KG1 (cell line): ENCODE measurements at places on chromosomes 1 and 21.

DNA sequence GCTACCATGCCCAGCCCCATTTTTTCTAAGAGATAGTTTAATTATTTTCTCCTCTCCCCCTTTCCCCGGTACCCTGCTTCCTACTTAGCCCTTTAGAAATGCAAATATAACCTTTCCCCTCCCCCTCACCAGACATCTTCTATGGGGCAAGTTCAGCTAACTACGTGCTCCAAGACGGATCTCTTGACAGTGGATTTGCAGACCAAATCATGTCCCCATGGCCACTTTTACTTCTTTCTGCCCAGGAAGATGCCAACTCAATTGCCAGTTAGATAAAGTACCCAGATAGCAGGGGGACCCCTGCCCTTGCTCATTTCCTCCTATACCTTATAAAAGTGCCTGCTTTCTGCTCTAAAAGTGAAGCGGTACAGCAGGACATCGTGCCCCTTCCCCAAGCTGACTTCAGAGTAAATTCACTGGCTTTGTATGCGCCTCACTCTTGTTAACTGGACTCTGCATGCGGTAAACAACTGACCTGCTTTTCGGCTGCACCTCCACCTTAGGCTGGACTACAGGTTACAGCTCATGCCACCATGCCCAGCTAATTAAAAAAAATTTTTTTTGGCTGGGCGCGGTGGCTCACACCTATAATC lies 7.4 kb downstream of the DNAJC11 start:
- no peak for DNase-seq

DNA sequence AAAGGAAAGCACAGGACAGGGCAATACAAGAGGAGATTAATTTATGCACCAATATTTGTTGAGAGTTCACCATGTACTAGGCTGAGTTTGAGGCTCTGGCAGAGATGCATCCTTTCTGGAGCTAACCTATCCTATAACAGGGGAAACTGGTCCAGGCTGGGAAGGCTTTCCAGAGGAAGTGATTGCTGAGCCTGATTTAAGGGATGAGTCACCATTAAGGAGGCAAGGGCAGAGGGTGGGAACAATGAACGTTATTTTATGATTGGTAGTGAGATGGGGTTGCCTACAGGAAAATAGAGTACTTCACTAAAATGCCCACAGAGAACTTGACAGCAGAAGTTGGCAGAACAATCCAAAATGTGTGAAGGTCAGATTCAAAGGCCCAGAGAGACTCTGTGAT lies 141.4 kb downstream of the PLPP3 start:
- DNase-seq, result no peak

- DNase-seq, result no peak
These were observed 160.3 kb downstream of the ETS2 start for GRCh38 chr21:38965910-38966504.

- DNase-seq, result no peak
These were observed 103.9 kb downstream of the URB2 start for GRCh38 chr1:229729916-229730315.

DNA sequence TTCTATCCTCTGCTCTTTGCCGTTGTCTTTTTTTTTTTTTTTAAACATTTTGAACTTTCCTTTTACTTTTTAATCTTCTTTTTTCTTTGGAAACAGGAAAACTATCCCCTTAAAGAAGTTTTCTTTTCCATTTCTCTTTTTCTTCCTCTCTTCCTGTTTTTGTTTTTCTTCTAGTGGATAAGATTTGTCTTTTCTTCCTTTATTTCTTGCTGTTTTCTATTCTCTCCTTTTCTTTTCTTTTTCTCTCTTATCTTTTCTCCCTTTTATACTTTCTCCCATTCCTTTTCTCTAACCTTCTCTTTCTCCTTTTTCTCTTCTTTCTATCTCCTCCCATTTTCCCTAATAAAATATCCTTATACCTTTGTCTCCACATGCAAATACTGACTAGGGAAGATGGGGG lies 46.2 kb downstream of the PEX14 start:
- no peak for DNase-seq

- no peak for DNase-seq
These were observed 163.6 kb upstream of the RAB4A start for GRCh38 chr1:229107304-229107815.

DNA sequence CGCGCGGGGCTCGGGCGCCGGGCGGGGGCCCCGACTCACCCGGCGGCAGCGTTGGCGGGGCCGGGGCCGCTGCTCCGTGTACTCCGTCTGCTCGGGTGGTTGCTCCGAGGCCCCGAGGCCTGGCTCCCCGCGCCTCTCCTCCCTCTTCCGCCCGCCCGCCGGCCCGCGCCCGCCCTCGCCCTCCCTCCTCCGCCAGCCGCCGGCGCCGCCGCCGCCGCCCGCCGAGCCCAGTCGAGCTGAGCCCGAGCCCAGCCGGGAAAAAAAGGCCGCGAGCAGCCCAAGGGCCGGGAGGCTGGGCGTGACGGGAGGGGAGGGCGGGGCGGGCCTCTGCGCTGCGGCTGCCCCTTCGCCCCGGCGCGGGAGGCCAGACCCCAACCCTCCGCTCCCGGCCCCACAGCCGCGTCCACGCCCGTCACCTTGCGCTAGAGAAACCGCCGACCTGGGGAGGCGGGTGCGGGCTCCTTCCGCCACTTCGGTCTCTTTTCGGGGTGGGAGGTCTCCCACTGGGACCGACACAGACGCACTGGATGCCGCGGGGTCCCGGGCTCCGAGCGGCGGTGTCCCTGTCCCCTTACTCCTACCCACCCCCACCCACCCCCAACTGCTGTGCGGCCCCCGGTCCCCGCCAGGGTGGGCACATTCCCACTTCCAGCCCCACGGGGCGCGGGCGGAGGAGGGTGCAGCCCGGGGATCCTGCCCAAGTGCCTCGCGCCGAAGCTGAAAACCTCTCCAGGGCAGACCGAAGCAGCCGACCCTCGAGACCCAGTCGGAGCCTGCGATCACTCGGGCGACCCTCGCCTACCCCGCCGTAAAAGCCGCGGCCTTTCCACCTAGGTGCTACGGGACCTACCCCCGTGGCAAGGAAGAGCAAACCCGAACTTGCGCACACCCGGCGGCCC lies at the start of gene CERS2:
Gene CERS2, minus strand, starts transcription at position 256 of the 899 bp plus-strand sequence. CDS start 5,745 bp downstream, outside the sequence.
- peak; percentile 27 for DNase-seq

DNA sequence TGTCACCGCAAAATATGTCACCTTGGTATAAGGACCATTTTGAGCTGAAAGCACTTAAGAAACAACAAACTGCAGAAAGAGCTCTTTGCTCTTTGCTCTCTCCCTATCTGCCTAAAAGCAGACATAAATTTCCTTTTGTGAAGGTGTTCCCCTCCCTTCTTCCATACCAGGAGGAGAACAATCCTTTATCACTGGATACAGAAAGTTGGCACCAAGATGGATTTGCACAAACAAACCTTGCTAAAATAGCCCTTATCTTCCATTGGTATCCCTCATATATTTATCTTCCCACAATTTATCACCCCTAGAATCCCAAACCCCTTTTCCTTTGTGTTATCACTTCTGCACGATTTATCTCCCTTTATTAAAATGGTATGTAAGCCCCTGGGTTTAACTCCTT lies 51.4 kb downstream of the DPYD start:
- no peak for DNase-seq

- no peak for DNase-seq
These were observed 41.5 kb downstream of the SNX7 start for GRCh38 chr1:98702976-98703375.

DNA sequence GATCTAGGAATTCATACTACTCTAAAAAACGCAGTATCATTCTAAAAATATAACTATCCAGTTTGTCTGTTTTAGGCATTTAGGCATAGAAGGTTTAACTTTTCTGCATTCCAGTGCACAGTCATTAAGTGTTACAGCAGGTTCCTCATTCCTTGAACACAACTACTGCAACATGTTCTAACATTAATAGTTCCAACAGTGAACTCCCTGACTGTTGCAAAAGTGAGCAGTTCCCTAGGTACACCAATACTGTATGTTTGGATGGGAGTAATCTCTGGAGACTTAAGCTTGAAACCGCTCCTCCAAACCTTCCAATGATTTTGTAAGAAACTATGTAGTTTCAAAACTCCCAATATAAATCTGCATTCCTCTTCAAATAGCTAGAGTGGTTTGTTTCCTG lies 46.2 kb downstream of the UCHL5 start:
- no peak for DNase-seq

DNA sequence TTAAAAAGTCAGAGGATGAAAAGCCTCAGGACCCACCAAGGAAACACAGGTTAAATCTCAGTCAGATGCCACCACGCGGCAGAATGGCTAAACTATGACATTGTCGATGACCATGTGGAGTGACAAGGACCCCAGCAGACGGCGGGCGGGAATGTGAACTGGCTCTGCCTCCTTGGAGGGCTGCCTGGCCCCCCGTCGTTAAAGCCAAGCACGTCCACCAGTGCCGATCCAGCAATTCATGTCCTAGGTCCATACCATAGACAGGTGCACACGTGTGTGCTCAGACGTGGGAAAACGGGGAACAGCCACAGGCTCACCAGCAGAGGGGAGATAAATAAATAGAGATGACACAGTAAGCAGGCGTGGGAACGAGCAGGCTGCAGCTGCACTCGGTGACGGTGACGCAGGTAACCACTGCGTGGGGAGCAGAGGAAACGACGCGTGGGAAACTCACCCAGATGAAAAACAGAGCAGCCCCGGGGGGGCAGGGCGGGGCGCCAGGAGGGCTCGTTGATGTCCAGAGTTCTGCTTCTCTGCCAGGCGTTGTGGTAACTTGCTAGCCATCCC lies 28.3 kb upstream of the PCBP3 start:
- no peak for DNase-seq

GRCh38 chr1:174713796-174714195 lies 266.0 kb downstream of the GPR52 start:
- no peak for DNase-seq

GRCh38 chr1:233356705-233356987 lies 29.1 kb downstream of the MAP3K21 start:
- no peak for DNase-seq

- DNase-seq, result no peak
These were observed 21.3 kb downstream of the ATPAF1 start for GRCh38 chr1:46646844-46647243.

GRCh38 chr1:30880678-30881318 lies 27.8 kb downstream of the SDC3 start:
- no peak for DNase-seq

DNA sequence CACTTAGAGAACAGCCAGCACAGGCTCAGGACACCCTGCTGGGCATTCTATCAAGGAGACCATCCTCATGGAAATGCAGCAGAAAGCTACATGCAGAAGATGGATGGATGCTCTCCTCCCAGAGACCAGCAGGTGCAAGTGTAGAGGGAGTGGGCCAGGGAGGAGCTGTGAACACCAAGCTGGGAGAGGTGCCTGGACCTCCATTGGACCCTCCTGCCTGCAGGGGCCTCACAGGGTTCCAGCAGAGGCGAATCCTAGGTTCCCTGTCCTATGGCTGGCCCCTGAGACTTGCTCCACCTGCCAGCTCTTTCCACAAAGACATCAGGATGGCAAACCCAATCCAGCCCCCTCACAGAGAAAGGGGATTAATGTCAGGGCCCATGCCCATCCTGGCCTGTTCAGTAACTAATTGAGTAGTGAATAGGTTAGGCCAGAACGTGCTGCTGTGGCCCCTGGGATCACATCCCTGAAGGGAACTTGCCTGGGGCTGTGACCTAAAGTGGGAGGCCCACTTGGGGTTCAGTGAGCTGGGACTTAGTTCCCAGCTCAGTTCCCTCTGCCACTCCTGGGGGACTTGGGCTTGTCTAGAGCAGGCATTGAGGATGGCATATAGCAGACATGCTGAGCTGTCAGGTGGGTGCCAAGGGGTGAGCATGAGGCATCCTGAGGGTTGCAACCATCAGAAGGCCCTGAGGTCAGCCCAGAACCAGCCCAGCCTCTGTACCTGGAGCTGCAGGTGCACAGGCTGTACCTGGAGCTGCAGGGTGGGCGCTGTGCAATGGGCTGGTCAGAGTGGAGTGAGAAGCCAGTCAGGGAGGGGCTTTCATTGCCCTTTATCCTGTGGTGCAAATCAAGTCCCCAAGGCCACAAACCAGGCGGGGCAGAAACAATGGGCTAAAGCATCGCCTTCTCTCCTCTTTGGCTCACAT lies 22.9 kb upstream of the ZNF678 start:
- no peak for DNase-seq

DNA sequence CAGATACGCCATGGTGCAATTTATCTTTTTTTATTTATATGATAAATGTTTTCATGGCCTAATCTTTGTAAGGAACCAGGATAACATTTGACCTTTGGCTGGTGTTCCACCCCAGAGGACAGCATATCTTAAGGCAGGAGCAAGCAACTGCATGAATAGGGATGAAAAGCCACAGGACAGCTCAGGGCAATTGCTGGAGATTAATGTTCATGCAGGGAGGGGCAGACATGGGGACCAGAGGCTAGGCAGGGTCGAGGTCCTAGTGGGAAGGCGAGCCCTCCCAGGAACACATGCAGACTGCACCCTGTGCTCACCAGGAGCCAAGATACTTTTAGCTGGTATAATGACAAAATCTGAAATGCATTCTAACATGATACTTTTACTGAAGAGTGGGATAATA lies 74.4 kb upstream of the HAO2 start:
- DNase-seq, result no peak

- DNase-seq, result no peak
These were observed 27.9 kb upstream of the HJV start for GRCh38 chr1:146049436-146049835.

DNA sequence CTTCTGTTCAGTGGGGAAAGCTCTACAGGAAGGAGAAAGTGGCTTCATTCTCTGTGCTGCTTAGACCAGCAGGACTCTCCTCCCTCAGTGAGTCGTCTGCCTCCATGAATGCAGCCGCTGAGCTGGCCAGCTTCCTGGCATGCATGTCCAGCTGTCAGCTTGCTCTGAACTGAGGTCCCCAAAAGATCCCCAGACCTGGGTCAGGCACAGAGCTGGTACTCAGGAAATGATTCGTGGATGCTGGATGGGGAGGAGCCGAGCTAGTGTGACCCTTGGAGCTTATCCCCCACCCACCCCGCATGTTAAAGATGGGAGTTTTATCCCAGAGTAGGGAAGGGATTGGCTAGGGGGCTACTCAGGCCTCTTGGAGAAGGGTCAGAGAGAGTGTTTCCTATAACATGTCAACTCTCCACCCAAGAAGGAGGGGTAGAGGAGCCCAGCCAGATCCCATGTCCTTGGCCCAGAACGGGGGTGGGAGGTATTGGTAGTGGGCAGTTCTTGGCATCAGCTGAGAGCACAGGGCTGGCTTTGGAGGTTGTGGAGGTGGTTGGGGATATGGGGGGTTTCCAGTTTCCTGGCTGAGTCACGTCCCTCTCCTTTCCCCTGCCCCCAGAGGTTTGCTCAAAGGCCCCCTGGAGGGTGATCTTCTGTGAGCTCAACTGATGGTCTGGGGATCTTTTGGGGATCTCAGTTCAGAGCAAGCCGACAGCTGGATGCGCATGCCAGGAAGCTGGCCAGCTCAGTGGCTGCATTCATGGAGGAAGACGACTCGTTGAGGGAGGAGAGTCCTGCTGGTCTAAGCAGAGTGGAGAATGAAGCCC lies 110.1 kb downstream of the FOXD2 start:
- no peak for DNase-seq

GRCh38 chr1:234542211-234542850 lies 63.4 kb upstream of the TARBP1 start:
- DNase-seq, result no peak
